Stimulated activated CD4-positive, alpha-beta T cell treated with anti-CD3 and anti-CD28 coated beads, Interleukin-2, amount 100 ng/mL, for 4 hours (primary cell): ENCODE measurements at places on chromosomes 2 and 18.

GRCh38 chr18:10771053-10771709 lies 245.4 kb downstream of the NAPG start:
- no peak for DNase-seq

DNA sequence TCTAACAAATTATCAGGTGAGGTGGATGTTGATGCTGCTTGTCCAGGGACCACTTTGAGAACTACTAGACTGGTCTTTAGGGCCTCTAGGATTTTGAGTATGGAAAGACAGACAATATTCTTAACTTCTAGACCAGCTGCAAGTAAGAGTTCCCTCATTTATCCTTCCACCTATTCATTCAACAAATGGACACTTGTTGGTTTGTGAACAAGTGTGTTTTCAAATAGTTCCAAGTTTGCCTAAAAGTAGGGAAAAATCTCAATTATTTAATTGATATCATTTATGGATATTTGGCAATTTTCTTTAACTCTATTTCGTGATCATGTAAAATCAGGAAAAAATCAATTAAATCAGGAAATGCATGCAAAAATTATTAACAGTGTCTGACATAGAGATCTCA lies 245.4 kb downstream of the NCKAP5 start:
- DNase-seq, result no peak

DNA sequence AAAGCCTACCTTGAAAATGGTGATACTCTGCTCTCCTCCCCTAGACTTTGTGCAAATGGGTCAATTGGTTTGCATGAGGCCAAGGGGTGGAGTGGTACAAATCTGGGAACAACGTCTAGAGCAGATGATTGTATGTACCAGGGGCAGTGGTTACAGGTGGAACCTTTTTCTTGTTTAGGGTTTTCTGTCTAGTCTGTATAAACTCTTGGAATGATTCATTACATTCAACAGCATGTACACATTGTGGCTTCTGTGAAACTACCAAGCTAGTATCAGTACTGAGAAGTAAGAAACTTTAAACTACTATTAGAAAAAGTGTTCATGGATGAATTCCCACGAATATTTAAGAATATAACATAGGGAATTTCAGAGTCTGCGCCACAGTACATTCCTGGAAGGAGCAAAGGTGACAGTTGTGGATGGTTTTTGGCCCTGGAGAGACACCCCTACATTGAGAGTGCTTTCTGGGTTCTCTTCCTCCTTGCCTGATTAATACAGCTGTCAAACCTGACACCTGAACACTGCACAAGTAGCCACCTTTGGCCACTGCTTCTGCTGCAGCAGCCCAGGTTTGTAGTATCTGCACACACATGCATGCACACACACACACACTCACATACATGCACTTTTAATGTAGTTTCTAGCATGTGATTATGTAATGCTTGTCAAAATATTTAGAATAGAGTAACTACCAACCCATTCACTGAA lies 30.0 kb downstream of the CFAP221 start:
- DNase-seq, result no peak

DNA sequence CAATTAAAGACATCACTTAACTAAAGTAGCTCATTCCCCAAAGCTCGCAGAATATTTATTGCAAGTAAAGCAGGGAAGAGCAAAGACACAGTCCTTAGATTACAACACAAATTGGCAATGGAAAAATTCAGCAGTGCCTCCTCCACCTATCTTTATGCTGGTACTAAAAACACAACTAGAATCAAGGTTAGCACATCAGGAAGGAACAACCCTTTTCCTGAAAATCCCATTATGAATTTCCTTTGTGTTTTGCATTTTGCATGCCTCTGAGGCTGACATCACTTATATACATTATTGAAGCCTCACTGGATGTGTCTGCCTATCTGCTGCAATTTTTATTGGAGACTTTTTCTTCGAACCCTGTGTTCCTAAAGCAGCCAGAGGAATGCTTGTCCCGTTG lies 193.8 kb upstream of the STK17B start:
- no peak for DNase-seq

DNA sequence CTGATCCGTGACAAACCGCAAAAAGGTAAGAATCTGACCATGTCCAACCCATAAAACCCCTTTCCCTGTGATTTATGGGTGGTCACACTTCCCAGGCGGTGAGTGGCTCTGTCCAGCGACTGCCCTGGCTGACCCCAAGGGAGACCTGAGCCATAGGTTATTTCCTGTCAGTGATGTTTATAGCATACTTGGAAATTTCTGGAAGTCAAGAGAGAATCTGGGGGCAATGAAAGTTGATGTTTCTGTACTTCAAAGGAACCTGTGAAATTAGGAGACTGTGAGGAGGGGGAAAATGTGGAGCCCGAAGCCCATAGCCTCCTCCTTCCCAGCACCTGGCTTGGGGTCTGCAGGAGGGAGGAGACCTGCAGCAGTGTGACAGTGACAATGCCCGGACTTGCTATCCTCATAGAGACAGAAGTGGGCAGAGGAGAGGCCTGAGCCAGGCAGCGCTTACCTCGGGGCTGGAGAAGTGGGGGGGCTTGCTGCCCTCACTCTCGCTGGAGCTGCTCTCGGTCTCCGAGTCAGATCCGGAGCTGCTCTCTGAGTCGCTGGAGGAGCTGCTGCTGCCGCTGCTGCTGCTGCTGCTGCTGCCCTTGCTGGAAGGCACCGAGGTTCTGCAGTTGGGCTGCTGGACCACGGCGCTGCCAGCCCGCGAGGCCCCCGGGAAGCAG lies 111.3 kb upstream of the REV1 start:
- no peak for DNase-seq

DNA sequence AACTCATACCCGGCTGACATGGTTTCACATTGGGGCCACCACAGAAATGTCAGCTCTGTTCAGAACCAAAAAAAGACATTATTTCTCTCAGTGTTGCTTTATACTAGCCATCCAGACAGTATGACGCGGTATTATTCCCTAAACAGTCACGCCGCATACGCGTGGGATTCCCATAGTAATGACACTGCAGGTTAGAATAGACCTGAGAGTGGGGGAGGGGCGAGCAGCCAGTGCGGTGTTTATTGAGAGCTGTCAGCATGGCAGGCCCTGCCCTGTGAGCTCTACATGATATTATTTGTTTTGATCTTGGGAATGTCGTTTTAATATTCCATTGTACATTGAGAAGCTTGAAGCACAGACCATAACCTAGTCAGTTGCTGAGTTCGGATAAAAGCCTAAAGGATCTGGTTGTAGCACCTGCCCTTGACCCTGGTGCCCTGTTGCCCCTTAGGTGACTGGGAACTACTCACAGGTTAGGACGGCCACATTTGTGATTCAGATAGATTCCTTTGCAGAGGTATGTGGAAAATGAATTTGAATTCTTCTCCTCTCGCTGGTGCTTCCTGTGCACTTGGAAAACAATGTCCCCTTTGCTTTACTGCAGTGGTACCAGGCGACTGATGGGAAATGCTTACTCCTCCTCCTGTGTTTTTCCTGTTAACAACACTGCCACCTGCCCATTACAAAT lies 150.1 kb downstream of the ARHGAP28 start:
- DNase-seq, result no peak

DNA sequence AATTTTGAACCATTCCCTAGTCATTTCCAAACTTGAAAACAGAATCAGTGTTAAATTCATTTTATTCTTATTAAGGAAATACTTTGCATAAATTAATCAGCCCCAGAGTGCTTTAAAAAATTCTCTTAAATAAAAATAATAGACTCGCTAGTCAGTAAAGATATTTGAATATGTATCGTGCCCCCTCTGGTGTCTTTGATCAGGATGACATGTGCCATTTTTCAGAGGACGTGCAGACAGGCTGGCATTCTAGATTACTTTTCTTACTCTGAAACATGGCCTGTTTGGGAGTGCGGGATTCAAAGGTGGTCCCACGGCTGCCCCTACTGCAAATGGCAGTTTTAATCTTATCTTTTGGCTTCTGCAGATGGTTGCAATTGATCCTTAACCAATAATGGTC lies 5.5 kb upstream of the MROH2A start:
- no peak for DNase-seq

DNA sequence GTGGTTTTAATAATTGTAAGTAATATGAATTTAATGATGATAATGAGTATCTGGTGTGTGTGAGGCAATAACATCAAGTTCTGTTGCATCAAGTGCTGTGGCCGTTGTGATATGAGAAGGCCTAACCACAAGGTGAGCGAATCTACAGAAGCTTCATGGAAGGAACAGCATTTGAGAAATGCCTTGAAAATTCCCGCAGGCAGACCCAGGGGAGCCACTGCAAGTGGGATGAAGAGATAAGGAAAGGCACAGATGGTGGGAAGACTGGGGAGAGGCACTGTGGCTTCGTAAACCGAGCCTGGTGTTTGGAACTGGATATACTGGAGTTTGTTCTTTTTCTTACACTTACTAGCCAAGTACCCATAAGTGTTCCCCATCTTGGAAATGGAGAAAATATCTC lies 357.5 kb downstream of the PTPRM start:
- no peak for DNase-seq
